ENCODE measurements at places on chromosomes 1 and 21.

DNA sequence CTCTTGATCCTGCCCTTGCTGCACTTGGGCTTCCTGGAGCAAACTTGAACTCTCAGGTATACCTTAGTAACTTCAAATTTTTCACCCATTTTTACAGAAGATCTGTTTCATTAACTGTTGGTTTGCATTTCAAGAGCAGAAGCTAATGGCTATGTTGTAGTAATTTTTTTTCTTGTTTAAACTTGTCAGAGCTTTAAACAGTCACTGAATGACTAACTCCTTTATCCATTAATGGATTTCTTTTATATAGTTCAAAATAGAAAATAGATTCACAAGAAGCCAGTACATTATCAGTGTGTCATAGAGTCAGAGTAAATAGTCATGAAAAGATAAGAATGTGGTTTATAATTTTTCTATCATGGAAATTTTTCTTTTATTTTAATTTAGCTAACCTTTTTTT is 13.6 kb downstream of the SRSF11 start:
- no peak for DNase-seq

DNA sequence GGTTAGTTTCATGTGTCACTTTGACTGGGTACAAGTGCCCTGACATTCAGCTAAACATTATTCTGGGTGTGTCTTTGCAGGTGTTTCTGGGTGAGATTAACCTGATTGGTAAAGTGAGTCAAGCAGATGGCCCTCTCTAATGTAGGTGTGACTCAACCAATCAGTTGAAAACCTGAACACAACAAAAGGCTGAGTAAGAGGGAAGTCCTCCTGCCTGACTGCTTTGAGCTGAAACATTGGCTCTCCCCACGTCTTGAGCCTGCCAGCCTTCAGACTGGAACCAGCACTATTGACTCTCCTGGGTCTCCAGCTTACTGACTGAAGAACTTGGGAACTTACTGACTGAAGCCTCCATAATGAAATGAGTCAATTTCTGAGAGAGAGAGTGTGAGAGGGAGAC is 70.0 kb upstream of the C21orf91 start:
- DNase-seq, result no peak

DNA sequence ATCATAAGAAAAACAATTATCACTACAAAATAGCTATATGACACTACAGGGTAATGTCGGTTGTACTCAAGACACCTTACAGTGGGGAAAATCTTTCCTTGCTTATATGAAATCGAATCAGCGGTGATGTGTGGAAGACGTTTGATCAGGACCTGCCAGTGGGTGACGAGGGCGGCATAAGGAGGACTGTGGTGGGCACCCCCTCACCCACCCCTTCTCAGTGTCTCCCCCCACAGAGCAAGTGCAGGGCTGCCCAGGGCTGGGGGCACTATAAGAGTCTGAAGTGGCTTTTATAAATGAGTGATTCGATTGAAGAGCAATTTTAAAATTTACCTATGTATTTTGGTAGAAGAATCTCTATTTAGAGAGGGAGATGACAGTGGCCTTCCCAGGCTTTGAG is 35.8 kb downstream of the CRYAA start:
- peak; percentile 30 for DNase-seq

GRCh38 chr1:41366455-41367287 is 5.4 kb downstream of the FOXO6 start:
- DNase-seq, result peak; percentile 74

DNA sequence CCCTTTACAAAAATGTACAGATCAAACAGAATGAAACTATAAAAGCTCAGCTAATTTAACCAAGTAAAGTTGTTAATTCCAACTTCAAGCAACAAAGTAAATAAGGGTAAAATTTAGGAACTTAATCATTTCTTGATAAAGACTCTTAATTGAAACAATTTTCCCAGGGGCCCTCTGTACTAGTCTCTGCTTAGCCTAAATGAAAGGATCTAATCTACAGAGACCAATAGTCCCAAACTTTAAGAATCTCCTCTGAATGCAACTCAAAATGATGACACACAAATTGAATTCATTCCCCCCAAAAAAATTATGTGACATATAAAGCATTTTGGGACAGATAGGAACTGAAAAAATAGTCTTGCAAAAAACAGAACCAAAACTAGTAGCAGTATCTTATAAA is 16.6 kb downstream of the EYA3 start:
- DNase-seq, result no peak

DNA sequence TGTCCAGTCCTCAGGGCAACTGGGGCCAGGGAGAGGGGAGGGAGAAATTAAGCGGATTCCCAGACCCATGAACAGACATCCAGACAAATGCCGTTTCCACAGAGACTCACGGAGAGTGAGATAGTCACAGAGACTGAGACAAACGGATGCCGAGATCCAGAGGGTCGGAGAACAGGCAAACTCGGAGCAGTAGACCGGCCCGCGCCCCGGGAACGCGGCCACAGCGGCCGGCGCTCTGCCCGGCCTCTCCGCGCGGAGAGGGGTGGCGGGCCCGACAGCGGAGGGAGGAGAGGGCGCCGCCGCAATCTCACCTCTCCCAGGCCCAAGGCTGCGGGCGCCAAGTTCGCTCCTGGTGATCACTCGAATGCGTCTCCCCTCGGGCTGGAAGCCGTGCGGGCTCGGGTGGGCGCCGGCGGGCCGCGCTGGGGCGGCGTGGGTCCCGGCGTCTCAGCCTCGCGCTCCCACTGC is 831 bp upstream of the FOXD2 start:
- DNase-seq, result no peak

GRCh38 chr1:42431514-42431913 is 24.3 kb downstream of the ZMYND12 start:
- DNase-seq, result no peak

- no peak for DNase-seq
These were observed 30.5 kb upstream of the COA6 start for GRCh38 chr1:234342774-234343173.

GRCh38 chr1:155208541-155209311 is at the start of gene MTX1:
MTX1 (plus strand) TSS chr1:155208695; CDS start chr1:155208805, 110 bp downstream.
- DNase-seq, result peak; percentile 94

DNA sequence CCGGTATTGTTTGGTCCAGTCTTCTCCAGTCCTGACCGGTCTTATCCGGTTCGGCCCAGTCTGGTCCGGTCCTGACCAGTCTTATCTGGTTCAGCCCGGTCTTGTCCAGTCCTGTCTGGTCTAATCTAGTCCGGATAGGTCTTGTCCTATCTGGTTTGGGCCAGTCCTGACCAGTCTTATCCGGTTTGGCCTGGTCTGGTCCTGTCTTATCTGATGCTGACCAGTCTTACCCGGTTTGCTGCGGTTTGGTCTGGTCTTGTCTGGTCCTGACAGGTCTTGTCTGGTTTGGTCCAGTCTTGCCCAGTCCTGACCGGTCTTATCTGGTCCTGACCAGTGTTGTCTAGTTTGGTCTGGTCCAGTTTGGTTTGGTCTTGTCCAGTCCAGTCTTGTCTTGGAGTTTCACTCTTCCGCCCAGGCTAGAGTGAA is 30.1 kb downstream of the DHX9 start:
- no peak for DNase-seq

- DNase-seq, result no peak
These were observed 101.6 kb downstream of the DMRTB1 start for GRCh38 chr1:53560581-53561502.

DNA sequence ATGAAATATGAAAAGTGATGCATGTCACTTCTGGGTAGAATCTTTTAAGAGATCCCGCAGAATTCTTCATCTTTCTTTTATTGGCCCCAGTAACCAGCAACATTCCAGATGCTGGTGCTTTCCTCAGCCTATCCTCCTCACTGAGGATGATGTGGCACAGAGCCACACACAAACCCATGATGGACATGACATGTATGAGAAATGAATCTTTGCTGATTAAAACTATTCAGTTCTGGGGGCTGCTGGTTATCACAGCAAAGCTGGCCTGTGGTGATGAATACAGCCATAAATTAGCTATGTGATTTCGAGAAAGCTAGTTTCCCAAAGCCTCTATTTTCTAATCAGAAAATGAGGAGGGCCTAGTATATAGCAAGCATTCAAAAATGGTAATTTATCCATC is 8.3 kb upstream of the ERICH3 start:
- no peak for DNase-seq

GRCh38 chr1:86499987-86500593 is 31.4 kb downstream of the CLCA1 start:
- no peak for DNase-seq

- DNase-seq, result no peak
These were observed 619.4 kb upstream of the ADAMTS5 start for GRCh38 chr21:27586326-27586725.
